NB4 (cell line): ENCODE measurements at places on chromosomes 13 and 19.

- DNase-seq = no peak
Measured at GRCh38 chr13:27383104-27383921, 41.1 kb upstream of the GTF3A start.

- no peak for DNase-seq
Measured at GRCh38 chr13:46778890-46779289, 18.1 kb downstream of the ESD start.

GRCh38 chr19:13968999-13969398 lies 16.7 kb downstream of the DCAF15 start:
- DNase-seq = no peak

GRCh38 chr19:41988947-41989346 lies 5.1 kb downstream of the ATP1A3 start:
- DNase-seq = no peak

- no peak for DNase-seq
Measured at GRCh38 chr13:19059016-19059780, 122.4 kb downstream of the TUBA3C start.

GRCh38 chr19:18601875-18602274 lies 4.7 kb downstream of the CRLF1 start:
- DNase-seq = no peak

DNA sequence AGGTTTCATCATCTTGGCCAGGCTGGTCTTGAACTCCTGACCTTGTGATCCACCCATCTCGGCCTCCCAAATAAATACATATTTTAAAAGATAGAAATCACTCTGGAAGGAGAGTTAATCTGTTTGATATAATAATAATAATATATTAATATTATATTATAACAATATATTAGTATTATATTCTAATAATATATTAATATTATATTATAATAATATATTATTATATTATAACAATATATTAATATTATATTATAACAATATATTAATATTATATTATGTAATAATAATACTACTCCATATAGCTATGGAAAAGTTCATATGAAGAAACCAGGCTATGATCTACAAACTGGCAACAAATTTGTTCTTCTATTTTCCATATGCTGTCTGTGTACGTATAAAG lies 16.8 kb downstream of the HPN start:
- DNase-seq = no peak

GRCh38 chr13:76425935-76426334 lies 460.3 kb downstream of the KCTD12 start:
- no peak for DNase-seq

GRCh38 chr13:59672445-59672844 lies 491.3 kb downstream of the DIAPH3 start:
- DNase-seq = no peak

GRCh38 chr13:67854990-67855389 lies 624.9 kb upstream of the PCDH9 start:
- no peak for DNase-seq

- DNase-seq = no peak
Measured at GRCh38 chr13:19179916-19180315, 1.7 kb downstream of the TUBA3C start.

DNA sequence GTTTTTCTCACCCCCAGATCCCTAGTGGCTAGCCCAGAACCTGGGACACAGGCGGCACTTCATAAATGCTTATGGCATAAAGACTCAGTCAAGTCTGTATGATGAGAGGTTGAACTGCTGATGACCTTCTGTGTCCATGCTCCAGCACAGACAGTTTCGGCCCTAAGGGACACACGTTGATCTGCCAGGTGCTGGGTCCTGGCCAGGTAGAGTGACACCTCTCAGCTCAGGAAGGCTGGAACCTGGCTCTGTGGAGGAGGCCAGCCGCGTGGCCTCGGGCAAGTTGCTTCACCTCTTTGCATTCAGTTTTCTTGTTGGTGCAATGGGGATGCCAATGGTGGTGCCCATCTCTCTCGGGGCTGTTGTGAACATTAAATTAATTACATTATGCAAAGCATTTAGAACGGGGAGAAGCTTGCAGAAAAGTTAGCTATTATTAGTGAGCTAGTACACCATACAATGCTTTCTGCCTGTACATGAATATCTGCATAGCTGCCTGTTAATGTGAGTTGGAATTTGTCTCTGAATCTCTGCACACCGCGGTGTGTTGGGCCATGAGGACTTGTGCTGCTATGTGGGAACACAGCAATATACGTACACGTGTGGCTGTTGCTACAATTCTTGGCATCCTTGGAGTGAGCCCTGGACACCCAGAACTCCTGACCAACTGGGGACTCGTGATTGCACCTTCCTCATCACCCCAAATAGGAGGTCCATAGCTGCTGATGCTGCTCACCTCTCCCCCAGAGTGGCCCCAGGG lies 8.4 kb downstream of the GADD45B start:
- DNase-seq = no peak

DNA sequence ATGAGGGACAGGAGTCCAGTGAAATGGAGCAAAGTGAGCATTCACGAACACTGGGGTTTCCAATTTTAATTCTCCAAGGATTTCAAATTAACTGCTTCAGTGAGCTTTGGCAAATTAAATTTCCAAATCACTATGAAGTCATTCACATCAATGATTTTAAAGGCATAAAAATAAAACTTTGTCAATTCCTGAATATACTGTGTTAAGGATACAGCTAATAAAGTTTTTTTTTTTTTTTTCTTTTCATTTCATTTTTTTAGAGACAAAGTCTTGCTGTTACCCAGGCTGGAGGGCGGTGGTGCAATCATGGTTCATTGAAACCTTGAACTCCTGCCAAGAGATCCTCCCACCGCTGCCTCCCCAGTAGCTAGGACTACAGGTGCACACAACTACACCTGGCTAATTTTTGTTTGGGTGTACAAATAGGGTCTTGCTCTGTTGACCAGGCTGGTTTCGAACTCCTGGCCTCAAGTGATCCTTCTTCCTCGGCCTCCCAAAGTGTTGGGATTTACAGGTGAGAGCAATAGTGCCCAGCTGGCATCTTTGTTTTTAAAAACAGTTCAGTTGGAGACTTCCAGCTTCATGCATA lies 21.9 kb downstream of the RBM26 start:
- peak; percentile 31 for DNase-seq

DNA sequence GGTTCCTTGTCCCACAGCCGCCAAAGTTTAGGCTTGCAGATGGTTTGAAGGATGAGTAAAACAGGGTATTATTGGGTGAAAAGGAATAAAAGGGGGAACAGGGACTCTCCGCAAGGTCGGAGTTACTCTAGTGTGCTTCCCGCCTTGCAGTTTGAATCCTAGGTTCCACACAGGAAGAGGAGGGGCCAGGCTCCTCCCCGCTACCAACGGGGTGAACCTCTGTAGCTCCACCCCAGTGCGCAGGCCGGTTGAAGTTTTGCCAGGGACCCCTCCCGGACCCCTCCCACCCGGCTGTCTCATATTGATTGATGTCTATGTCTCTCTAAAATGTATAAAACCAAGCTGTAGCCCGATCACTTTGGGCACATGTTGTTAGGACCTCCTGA lies 11.6 kb upstream of the GTF2F2 start:
- no peak for DNase-seq

GRCh38 chr19:45340899-45341453 lies 426 bp downstream of the KLC3 start:
- DNase-seq = no peak

DNA sequence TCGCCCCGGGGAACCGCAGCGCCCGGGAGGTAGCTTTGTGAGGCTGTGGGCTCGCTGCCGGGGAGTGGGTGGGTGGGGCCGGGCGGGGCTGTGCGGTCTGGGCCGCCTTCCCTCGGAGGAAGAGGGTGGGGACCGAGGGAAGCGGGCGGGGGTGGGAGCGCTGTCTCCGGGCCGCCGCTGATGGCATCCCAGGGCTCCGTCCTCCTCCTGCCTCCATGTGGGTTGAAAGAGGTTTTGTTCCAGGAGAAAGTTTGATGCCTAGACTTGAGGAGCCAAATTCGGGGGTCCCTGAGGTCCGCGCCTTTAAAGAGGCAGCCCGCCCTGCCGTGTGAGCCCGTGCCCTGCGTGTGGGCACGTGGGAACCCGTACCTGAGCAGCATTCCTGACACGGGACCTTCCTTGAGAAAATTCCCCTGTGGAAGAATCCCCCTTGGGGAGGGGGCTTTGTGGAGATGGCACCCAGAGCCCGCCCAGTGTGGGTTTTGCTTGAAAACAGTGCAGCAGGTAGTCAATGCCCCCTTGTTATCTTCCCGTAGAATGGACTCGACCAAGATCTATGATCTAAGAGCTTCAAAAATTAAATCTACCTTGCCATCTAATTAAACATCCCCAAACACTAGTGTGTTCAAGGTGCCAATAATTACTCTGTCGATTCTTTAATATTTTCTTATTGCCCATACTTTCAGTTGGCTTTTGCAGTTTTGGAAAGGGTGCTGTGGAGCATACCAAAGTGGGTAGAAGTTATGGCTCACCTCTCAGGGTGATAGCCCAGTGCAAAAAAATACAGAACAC lies 107.8 kb downstream of the RXFP2 start:
- no peak for DNase-seq

DNA sequence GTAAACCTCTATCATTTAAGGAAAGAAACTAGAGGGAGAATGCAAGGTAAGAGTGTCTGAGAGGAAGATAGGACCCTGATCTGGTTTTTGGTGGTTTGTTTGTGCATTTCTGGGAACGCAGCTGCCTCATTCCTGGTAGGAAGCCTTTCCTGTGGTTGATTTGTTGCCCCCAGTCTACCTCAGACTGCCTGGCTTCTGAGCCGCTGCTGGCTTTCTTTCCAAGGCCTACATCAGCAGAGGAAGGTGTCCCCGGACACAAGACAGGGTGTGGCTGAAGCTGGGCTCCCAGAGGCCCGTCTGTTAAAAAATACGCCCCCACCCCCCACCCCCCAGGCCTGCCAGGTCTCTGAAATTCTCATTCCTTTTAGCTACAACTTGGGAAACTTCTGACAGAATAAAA lies 42.6 kb downstream of the C13orf42 start:
- DNase-seq = no peak

DNA sequence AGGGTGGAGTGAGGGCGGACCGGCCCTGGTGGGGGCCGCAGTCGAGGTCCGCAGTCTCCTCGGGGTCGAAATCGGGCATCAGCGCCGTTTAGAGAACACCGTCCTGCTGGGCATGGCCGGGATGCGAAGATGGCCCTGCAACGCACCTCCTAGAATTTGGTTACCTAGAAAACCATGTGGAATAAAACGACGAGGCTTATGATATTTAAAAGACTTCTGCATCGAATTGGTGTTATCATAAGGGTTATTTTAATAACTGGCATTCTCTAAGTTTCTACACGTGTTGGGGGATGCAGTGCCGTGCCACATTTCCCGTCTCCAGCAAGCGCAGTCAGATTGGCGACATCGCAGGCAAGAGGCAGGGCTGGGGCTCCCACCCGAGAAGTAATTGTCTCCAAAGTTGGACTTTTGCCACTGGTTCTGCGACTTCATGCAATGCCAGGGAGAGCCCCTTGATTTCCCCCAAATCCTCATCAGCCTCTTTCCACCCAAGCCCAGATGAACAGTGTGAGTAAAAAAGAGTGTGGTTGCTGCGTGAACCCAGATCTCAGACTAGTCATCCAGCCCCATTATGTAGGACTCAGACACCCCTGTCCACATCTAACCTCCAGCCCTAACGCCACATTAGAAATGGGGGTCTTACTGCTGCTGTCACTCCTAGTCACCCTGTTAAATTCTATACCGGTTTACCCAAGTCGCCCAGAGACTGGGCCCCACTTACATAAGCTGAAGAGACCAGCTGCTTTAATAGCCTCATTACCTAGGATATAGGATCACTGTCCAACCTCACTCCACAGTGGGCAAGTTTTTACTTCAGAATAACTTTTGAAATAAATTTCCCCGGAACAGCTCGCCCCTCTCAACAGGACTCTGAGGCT lies 571 bp upstream of the DHRS12 start:
- no peak for DNase-seq

DNA sequence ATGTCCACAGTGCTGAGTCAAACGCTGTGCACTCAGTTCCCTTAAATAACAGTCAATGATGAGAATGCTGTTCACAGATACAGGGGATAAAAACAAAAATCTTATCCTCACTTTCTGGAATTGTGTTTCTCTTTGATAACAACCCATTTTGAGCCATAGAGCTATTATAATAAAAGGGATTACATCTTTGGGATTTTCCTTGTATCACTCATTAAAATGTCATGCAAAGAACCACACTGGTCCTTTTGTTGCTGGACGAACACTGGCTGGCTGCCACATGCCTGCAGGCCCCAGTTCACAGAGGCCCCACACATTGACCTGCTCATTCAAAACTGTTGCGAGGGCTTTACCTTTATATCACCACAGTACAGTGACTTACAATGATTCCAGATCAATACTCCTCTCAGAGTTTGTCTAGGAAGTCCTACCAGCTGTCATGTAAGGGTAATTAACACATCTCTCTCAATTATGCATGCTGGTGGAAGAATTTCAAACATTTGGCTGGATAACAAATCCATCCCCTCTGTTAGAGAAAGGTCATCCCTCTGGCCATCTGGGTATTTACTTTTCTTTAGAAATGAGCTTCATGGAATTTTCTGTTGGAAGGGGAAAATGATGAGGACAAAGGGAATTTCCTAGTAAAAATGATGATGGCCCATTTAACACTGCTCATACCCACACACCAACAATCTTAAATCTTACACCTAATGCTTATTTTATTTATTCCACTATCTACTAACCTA lies 85.9 kb downstream of the MBNL2 start:
- no peak for DNase-seq

DNA sequence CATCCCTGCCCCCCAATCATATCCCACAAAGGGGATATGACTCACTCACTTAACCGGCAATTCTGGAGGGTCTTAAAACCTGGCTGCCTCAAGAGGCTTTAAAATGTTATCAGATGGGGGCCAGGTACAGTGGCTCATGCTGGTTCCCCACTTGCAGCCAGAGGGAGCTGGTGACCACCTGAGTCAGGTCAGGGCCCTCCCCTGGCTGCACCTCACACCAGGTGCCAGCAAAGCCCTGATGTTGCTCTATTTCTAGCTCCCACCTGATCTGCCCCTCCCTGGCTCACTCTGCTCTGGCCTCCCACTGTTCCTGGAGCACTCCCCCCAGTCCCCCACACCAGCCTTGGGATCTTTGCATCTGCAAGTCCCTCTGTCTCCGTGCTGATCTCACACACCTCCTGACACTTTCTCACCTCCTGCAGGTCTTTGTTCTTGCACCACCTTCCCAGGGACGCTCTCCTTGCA lies 14.2 kb downstream of the HPN start:
- no peak for DNase-seq

- DNase-seq = peak; percentile 75
Measured at GRCh38 chr19:947707-948539, 22.1 kb downstream of the ARID3A start.

- no peak for DNase-seq
Measured at GRCh38 chr19:51392701-51393100, 2.3 kb upstream of the C19orf84 start.

GRCh38 chr19:41893899-41894298 lies 10.9 kb downstream of the ARHGEF1 start:
- peak; percentile 40 for DNase-seq

GRCh38 chr19:16637535-16637934 lies 9.5 kb upstream of the MED26 start:
- DNase-seq = peak; percentile 56
